ENCODE measurements at places on chromosomes 6 and 20.

- peak; percentile 10 for DNase-seq
Observed at GRCh38 chr6:7086488-7086887, 21.3 kb upstream of the RREB1 start.

DNA sequence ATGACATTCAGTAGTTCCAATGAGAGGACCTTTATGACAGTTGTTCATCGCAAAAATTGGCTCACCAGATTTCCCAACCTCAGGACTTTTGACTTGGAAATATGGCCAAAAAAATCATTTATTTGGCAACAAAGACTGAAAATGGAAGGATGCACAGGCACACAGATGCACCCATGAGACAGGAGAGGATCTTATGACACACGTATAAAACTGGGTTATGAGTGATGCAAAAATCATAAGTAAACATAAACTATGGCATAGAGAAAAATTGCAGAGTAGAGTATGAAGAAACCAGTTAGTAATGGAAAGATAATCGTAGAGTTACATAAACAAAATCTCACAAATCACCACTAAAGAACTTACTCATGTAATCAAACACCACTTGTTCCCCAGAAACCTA, 546.9 kb downstream of the ADGRB3 start:
- DNase-seq: no peak

GRCh38 chr6:26172608-26172968, 85.4 kb downstream of the HFE start:
- DNase-seq: peak; percentile 26

DNA sequence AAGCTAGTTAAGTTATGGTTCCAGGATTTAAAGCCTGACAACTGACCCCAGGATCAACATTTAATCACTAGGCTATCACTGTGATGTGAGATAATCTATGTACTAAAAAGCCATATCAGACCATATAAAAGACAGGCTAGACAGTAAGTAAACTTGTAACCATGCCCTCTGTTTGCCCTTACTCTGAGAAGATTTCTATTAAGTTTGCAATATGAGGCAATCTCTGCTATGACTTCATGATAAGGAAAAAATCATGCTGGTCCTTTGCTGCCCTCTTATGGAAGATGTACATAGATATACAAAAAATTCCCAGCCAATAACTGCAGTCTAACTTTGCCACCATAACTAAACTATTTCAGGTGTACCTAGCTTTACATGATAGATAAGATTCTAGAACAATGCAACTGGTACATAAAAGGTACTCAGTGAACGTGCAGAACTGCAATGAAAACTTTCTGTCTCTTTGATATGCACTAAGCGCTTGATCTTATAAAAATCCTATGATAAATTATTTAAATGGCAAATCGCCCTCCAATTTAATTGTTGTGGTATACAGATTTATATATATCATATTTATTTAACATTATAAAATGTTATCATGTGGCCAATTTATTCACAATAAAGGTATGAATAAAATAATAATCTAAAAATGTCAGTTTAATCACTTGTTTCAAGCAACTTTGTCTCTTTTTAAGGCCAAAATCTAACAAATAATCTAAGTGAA, 70.5 kb downstream of the FAM217A start:
- peak; percentile 23 for DNase-seq

GRCh38 chr6:157215717-157216116, 107.6 kb downstream of the TMEM242 start:
- no peak for DNase-seq

DNA sequence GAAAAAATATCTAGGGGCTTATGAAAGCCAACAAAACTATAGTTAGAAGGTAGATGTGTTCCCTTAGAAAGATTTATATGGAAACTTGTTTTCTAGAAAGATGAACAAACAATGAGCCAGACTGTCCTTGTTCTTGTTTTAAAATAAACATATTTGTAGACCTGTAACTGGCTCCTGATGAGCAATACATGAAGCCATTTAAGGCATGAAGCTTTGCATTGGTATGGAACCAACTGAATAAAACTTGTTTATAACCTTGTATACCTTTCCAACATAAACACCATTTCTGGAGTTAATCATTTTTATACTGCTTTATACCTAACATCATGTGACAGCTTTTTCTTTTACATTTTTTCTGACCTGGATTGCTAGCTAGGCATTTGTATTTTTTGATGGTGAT, 247.8 kb downstream of the PRL start:
- no peak for DNase-seq

DNA sequence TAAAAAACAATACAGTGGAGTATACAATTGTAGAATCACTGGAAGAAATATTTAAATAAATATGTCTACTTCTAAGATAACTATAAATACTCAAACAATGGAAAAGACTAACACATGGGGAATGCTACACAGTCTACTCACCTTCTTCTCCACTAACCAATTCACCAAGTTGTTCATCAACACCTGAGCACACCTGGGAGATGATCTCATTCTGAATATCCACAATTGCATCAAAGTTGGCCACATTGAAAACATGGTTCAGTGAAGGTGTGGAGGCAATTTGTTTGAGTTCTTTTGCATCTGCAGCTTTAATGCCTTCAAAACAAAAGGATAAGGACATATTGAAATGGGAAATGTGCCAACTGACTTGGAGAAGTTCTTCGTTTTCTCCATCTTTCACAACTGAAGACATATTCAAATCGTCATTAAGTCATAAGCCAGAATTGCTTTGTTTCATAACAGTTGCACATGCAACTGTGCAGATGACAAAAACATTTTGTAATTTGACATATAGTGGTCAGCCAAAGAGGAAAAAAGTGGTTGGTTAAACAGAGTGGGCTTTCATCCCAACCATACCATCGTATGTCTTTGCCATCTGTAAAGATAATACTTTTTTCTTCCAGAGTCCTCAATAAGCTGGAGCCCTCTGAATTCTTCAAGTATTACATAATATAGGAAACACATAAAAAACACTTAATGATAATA, 17.5 kb downstream of the COL12A1 start:
- no peak for DNase-seq

- DNase-seq: no peak
Observed at GRCh38 chr6:118353564-118353963, 194.5 kb upstream of the PLN start.
